ENCODE measurements at places on chromosomes 16 and 17.
A peak's percentile ranks its signal among the peaks of the same experiment; 100 is the strongest.

DNA sequence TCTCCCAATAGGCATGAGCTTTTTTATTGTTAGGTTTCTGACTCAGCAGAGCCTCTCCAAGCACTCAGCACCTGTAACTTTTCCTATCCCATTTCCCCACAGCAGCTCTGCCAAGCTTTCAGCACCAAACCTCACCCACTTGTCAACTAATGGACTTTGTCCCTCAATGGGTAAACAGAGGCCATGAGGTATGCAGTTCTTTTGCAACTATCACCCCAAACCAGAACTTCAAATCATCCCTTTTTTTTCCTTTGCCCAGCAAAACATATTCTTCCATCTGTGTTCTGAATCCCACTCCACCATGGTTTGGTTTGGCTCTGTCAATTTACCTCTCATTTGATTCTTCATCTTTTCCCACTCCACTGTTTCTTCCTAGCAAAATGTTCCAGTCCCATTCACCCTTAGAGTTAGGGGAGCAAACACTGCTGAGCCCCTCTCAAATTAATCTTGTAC, 58.1 kb downstream of the TOX3 start:
- no peak for DNase-seq

DNA sequence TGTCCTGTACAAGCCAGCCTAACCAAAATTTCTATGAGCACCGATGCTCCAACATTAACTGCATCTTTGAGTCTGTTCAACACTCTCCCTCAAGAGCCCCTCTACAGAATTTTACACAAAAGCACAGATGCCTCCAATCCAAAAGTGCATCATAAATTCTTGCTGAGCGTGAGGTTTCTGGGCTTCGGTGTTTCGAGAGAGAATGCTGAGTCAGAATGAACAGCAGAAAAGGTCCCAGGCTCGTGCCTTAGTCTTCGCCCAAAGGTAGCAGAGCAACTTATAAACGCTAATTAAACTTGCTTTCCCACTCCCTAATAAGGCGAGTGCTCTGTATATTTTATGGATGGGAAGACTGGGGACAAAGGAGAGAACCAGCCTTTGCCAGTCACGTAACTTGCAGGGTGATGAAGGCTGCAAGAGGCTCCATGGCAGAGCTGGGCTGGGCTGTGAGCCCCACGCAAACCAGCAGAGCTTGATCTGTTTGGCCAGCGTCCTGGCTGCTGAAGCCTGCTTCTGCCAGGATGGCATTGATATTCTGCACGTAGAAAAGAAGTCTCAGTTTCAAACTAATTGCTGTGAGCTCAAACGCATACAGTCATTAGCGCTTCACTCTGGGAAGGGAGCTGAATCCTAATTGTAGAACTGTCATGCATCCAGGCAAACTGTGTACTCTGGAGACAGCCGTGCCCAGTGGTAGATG, 138.5 kb downstream of the DNAH9 start:
- no peak for DNase-seq

DNA sequence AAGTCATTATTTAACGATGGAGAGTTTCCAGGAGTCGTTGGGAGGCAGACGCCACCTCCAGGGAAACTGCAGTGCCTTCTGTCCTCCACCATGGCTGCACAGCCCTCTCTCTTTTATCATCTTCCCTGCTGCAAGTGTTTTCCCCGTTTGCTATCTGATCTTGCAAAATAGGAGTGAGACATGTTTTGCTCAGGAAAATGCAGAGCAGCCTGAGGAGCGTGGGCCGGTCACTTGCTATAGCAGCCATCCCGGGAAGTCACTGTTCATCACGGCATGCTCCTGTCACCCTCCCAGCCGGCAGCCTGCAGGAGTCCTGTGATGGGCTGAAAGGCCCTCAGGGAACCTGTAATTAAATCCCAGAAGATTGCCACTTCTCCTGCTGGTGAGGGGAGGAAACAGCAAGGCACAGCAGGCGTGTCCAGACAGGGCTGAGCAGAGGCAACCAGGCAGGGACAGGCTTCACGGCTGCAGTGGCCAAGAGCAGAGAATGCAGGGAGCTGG, 143.1 kb downstream of the GSG1L start:
- no peak for DNase-seq

GRCh38 chr16:3781421-3781820, 64.1 kb upstream of the TRAP1 start:
- no peak for DNase-seq

GRCh38 chr17:45224671-45225050, 3.0 kb downstream of the FMNL1 start:
- no peak for DNase-seq

- no peak for DNase-seq
These were observed 3.8 kb downstream of the KRT35 start for GRCh38 chr17:41476866-41477815.

DNA sequence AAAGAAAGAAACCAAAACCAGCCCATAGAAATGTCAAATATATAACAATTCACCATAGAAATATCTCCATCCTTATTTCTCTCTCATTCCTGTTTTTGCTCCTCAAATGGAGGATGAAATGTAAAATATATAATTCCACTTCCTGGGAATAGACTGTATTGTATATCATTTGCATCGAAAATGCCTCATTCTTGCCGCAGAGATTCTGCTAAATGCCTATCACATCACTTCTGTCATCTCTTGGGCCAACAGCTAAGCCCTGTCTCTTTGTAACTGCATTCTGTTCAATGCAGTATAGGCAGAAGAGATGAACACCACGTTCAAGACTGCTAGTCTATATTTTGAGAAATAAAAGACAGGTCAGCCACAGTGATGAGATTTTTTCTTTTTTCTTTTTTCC, 956.3 kb upstream of the SOX9 start:
- DNase-seq = no peak

DNA sequence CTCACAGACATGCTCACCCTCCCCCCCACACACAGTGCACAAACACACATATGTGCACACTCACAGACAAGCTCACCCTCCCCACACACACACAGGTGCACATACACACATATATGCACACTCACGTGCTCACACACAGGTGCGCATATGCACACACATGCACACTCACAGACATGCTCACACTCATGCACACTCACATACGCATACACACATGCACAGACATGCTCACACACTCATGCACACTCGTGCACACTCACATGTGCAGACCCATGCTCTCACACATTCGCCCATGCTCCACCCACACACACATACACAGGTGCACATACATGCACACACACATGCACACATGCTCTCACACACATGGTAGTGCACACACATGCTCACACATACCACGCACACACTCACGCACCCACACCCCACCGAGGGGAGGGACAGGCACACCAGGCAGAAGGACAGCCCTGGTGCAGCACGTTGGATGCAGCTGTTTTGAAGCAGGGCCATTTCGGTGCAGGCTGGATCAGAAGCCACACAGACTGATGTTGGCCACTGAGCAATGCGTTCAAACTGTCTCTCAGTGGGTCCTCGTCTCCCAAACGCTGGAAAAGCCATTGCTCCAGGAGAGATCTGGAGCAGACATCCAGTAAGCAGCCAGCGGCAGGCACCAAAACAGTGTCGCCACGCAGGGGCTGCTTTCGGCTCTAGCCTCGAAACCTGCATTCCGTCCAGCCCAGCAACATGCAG, 86.2 kb upstream of the ZNF469 start:
- no peak for DNase-seq

DNA sequence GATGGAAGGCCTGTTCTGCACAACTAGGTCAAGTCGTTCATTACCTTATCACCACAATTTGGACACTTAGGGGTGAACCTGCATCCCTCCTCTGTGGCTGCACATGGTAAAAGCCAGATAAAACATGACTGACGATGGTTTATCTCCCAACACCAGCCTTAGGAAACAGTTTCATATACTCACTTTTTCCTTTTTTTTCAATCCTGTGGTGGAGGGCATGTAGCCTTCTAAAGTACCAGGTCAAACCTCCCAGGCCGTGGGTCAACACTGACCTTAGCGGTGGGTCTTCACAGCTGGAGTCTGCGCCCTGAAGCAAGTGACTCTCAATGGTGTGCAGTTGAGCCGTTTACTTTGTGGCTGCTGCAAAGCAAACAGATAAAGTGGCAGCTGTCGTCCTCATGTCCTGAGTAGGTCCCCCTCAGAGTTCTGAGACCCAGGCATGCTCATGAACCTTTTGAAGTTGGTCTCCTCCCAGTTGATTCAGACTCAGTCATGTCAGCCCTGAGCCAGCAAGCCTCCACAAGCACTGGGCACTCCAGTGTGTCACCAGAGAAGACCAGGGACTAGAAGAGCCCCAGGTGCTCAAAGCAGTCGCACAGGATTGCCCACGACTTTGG, 5.9 kb downstream of the FAHD1 start:
- no peak for DNase-seq

- no peak for DNase-seq
These were observed 2.1 kb upstream of the ADCY7 start for GRCh38 chr16:50263940-50264929.

DNA sequence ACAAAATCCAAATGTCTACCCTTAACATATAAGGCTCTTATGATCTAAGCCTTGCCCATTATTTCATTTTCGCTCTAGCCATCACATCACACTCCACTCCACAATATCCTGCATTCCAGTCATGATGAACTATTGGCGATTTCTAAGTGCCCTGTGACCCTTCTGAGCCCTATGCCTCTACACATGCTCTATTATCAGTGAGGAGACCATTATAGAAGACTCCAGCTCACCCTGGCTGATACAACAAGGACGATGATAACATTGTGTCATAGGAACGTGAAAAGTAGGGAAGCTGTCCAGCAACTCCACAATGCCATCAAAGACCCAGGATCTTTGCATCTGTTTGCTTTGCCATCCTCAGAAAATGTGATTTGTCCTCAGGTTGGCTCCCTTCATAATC, 29.6 kb upstream of the GNAO1 start:
- no peak for DNase-seq

GRCh38 chr16:27980076-27980775, 83.3 kb downstream of the GSG1L start:
- DNase-seq = no peak

- no peak for DNase-seq
These were observed 40.6 kb downstream of the PRKCB start for GRCh38 chr16:23876256-23876896.

- DNase-seq = no peak
These were observed 11.1 kb downstream of the LDHD start for GRCh38 chr16:75105306-75106061.

DNA sequence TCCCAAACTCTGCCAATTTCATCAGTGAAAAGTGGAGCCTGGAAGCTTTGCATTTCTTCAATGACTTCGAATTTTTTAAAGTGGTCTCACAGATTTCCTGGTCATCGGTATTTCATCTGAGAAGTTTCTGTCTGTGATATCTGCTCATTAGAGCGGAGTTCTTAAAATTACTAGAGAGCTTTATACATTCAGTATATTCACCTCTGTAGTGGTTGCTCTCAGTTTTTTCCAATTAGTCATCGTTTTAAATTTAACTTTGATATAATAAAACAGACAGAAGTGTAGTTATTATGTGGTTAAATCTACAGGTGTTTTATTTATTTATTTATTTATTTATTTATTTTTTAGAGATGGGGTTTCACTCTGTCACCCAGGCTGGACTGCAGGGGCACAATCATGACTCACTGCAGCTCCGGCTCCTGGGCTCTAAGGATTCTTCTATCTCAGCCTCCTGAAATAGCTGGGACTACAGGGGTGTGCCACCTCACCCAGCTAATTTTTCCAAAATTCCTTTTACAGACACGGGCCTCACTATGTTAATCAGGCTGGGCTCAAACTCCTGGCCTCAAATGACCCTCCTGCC, 16.0 kb downstream of the ARHGAP17 start:
- DNase-seq = no peak

DNA sequence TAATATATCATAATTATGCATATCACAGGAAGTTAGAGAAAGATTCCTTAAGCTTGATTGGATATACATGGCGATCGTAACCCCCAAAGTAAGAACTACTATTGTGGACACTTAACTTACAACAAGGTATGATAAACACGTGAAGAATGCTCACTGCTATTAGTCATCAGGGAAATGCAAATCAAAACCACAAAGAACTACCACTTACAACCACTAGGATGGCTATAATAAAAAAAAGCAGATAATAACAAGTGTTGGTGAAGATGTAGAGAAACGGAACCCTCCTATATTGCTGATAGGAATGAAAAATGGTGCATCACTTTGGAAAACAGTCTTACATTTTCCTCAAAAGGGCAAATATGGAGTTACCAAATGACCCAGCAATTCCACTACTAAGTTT, 265.9 kb downstream of the SLC39A11 start:
- no peak for DNase-seq

DNA sequence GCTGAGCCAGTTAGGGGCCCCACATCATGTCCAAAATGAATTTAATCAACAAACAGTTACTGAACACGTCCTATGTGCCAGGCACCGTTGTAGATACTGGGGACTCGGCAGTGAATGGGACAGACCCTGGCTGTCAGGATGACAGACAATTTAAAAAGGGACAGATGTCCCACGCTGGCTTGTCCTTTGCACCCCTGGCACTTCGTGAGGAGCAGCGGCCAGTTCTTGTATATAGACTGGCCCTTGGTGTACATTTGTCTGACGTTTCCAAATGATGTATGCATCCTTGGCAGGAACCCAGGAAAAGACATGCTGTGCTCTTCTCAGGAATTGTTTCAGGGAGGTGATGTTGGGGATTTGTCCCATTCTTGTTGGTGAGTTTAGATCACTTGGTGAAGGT, 21.1 kb downstream of the IL4R start:
- no peak for DNase-seq

GRCh38 chr17:75793460-75793859, 8.9 kb downstream of the UNK start:
- DNase-seq = no peak

DNA sequence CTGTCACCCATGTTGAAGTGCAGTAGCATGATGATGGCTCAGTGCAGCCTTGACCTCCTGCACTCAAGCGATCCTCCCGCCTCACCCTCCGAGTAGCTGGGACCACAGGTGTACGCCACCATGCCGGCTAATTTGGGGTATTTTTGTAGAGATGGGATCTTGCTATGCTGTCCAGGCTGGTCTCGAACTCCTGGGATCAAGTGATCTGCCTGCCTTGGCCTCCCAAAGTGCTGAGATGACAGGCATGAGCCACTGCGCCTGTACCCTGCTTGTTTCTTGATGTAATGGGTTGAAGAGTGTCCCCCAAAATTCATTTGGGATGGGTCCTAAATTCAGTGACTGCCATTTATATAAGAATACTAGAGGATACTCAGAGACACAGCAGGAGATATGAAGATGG, 57.2 kb downstream of the ABCC6 start:
- DNase-seq = no peak

GRCh38 chr17:59753522-59754467, 46.3 kb downstream of the VMP1 start:
- DNase-seq = peak; percentile 71

GRCh38 chr16:66841366-66841765, 2.8 kb upstream of the CA7 start:
- DNase-seq = no peak

GRCh38 chr17:69047368-69048263, 13.1 kb downstream of the ABCA9 start:
- peak; percentile 40 for DNase-seq

DNA sequence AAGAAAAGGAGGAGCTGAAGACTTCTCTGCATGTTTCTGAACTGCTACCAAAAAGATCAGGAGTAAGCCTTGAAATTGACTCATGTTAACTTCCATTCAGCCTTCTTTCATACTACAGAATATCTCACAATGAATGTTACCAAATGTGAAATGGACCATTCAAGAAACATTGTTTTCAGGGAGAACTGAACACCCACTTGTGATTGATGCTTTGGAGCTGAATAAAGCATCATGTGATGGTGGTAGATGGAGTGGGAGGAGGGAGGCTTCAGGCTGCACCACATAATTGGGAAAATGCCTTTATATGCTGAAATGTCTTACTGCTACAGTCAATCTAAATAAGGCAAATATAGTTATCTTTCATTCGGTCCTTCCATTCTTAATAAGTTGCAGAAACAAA, 127.8 kb downstream of the CDH8 start:
- DNase-seq = no peak

Measured in AG20443 (cell line).